ENCODE measurements at places on chromosomes 6 and 20.

DNA sequence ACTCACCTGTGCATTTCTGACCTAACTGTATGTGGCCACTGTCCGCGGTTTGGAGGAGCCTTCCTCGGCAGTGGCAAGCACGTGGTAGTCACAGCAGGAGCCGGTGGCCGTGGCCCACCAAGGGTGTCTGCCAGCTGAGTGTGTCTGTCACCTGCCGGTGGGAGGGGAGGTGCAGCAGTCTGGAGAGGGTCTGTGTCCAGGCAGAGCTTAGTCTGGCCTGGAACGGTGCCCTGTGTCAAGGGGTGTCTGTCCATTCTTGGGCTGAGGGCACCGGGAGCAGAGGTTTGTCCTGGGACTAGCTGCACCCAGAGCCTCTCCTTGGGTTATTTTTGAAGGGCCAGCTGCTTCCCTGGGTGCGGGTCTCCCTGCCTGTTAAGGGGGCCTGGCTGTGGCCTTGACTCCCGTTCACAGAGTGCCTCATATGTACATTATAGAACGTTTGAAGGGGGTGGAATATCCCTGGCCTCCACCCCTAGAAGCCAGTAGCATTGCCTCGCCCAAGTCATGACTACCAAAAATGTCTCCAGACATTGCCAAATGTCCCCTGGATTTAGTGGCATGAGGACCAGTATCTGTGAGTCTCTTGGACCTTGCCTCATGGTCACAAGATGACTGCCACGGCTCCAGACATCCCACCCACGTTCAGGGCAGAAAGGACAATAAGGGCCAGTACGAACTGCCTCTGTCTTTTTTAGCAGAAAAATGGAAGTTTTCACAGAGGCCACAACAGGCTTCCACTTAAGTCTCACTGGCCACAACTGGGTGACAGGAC is 5.2 kb downstream of the RBM38 start:
- no peak for DNase-seq

GRCh38 chr6:111556004-111556403 is 49.7 kb downstream of the TRAF3IP2 start:
- DNase-seq, result no peak

- DNase-seq, result no peak
Observed at GRCh38 chr6:134477991-134478635, 160.2 kb upstream of the SGK1 start.

- DNase-seq, result no peak
Observed at GRCh38 chr20:23568320-23568970, at the start of gene CST9L. TSS of gene CST9L (minus strand) at chr20:23568484. CDS start at chr20:23568450, 34 bp downstream.

GRCh38 chr6:42260396-42260888 is 42.8 kb upstream of the MRPS10 start:
- DNase-seq, result no peak

DNA sequence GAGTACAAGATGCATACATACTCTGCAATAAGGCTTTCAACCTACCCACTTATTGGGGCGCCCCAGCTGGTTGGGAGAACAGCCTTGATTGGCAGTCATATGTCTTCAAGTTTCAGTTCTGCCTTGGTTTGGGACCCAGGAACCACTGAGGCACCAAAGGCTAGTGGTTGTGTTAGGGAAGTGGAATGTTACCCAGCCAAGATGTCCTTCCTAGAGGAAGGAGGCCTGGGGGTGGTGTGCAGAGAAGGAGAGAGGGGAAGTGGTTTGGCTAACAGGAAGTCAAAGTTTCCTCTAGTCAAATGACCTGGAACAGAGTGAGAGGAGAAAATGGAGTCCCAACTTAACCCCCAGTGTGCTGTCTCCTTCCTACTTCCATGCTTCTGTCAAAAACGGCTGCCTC is 59.4 kb downstream of the CD164 start:
- DNase-seq, result no peak

- DNase-seq, result no peak
Observed at GRCh38 chr20:62694106-62694505, 14.5 kb upstream of the NTSR1 start.

- no peak for DNase-seq
Observed at GRCh38 chr6:104700371-104701185, 159.1 kb downstream of the HACE1 start.

- DNase-seq, result no peak
Observed at GRCh38 chr6:24053057-24053456, 73.0 kb upstream of the NRSN1 start.

GRCh38 chr6:16047435-16047990 is 81.4 kb upstream of the MYLIP start:
- DNase-seq, result no peak

DNA sequence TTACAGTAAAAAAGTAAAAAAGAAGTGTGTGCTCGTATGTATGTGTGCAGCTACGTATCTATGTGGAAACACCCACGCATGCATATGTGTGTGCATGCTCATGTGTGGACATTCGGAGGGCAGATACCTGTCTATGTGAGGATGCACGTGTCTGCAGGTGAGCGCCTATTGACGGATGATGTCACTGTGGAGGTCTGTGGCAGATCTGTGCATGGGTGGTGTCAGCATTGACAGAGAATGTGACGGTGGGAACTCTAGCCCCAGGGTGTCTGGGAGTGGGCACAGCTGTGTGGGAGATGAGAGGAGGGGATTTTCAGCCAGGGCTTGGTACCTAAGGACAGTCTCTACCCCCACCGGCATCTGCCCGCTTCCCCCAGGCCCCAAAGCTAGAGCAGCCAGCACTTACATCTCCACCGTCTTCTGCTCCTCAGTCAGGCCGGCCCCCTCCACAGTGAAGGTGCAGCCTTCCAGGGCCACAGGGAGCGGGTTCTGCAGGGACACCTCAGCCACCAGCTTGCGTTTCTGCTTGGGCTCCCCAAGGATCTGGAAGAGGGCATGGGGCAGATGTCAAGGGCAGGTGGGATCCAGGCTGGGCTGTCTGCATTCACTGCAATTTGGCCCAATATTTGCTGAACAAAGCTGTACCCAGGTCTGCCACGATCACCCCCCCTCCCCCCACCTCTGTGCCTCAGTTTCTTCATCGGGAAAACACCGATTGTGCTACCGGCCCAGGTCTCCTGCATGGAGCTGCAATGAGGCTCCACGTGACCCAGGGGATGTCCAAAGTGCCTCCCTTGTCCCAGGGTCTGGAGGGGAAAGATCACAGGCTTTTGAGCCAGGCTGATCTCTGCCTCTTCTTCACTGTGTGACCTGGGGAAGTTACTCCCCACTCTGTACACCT is 34.1 kb downstream of the TGM2 start:
- no peak for DNase-seq

DNA sequence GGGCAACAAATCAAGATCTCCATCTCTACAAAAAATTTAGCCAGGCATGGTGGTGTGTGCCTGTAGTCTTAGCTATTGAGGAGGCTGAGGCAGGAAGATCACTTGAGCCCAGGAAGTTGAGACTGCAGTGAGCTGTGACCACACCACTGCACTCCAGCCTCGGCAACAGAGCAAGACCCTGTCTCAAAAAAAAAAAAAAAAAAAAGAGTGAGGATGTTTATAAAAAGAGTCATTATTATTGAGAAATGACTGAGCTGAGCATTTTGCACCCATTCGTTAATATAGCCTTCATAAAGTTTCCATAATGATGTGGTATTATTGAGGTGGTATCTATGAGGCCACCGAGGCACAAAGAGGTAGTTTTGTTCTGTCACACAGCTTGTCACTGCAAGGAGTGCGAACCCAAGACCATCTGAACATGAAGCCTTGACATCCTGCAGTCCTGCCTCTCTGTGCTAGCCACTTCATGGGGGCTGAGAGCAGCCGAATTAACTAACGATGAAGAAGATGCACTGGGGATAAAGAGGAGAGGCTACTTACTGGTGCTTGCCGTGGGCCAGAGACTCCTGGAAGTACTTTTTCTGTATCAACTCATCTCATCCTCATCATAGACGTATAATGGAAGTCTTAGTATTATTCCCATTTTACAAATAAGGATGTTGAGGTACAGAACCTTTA is 175.5 kb downstream of the BCAS1 start:
- DNase-seq, result no peak

- no peak for DNase-seq
Observed at GRCh38 chr20:50048420-50049166, 64.4 kb downstream of the UBE2V1 start.

GRCh38 chr6:14986370-14986769 is 259.5 kb upstream of the JARID2 start:
- no peak for DNase-seq

DNA sequence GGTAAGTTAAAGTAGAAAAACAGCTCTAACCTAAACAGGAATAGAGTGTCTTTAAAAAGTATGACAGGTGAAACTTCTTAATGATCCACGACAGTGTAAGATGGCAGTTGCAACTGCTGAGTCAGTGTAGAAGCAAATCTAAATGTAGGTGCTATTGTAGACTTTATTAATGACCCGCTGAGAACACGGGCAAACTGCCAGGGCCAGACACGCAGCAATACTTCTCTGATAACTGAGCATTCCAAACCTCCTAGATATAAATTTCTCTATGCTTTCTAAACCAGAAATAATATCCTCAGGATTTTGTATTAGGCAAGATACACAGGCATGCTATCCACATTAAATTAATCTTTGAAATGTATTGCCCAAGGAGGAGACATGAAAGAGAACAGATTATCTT is 1076.4 kb downstream of the HACE1 start:
- no peak for DNase-seq

GRCh38 chr6:136365776-136366354 is 76.2 kb upstream of the BCLAF1 start:
- no peak for DNase-seq

- no peak for DNase-seq
Observed at GRCh38 chr6:1406306-1407072, 17.1 kb downstream of the FOXF2 start.

GRCh38 chr6:39924283-39924682 is 10.0 kb downstream of the MOCS1 start:
- no peak for DNase-seq

DNA sequence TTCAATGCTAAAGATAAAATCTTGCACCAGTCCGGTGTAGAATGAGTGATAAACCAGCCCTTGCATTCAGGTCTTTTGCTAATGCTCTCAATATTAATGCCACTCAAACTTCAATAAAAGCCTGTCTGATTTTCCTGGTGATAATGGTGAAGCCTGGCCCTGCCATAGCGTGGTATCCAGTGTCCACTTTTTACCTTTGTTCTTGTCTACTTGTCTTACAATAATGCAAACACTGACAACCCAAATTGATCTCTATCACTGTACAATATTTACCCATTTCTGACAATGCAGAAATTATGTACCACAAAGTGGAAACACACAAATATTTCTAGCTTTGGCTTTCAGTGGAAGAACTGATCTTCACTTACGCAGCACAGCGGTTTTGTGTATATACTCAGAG is 189.1 kb downstream of the ZDHHC14 start:
- DNase-seq, result no peak

DNA sequence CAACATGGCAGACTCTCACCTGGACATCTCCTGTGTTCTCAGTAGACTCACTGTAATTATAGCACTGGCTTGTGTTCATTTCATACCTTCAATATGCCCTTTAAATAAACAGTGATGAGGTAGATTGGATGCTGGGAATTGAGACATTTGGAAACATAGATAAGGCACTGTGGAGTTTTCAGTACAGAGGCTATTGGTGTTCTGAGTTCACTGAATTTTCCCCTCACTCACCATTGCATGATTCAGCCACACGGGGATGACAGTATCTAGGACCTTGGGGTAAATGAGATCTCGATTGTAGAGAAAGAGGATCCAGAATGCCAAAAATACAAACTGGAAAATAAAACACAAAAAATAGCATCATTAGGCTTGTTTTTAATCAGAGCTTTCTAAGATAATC is 12.6 kb downstream of the ADTRP start:
- no peak for DNase-seq

- no peak for DNase-seq
Observed at GRCh38 chr6:24477070-24477469, 12.3 kb downstream of the GPLD1 start.

- DNase-seq, result no peak
Observed at GRCh38 chr20:41320976-41321375, 3.4 kb upstream of the ZHX3 start.

DNA sequence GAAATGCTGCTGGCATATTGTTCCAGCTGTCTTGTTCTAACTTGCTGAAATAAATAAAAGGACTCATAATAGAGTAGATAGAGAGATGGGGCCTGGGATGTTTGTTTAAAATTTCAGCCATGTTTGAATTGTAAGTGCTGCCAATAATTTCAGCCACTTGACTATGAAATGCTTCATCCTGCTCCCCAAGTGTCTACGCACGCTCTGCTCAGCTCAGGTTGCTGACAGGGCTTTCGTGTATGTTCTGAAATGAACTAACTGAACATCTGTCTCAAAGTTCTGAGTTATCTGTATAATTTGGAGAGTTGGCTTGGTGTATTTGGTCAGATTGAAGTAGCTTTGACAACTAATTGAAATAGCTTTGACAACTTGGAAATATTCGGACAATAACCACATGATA is 387.8 kb downstream of the BMP2 start:
- DNase-seq, result no peak

Data from amniotic stem cell (primary cell).